NCI-H1417 treated with DMSO at 0.1 percent for 48 hours (cell line): ENCODE measurements at places on chromosomes 13 and 19.

GRCh38 chr19:55173714-55174409 lies 6.2 kb downstream of the SYT5 start:
- DNase-seq, result no peak

DNA sequence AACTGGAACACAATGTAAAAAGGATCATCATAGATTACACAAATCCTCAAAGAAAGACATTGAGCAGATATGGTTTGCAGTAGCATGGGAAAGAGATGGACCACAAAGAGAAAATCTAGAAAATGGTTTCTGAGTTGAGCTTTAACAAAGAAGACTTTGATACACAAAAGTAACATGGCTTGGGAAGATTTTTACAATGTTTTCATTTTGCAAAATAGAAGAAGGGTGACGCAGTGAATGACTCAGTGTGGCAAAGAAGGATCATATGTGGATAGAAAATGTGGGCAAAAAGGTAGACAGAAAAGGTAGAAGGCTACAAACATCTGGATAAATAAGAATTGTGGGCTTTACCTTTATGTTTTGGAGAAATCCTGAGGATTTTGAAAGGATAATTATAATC lies 1220.5 kb downstream of the PCDH17 start:
- no peak for DNase-seq

GRCh38 chr13:33191425-33192210 lies 93.9 kb downstream of the STARD13 start:
- no peak for DNase-seq

GRCh38 chr13:73631411-73631810 lies 502.8 kb downstream of the KLF12 start:
- no peak for DNase-seq

DNA sequence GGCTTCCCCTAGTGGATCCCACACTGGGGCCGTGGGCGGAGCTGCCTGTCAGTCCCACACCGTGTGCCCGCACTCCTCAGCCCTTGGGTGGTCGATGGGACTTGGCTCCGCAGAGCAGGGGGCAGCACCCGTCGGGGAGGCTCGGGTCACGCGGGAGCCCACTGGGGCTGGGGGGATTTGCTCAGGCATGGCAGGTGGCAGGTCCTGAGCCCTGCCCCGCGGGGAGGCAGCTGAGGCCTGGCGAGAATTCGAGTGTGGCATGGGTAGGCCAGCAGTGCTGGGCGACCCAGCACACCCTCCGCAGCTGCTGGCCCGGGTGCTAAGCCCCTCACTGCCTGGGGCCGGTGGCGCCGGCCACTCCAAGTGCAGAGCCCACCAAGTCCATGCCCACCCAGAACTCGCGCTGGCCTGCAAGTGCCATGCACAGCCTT lies 481.7 kb upstream of the PRR20A start:
- DNase-seq, result no peak

GRCh38 chr19:11699931-11700794 lies 38.6 kb downstream of the ZNF823 start:
- DNase-seq, result no peak

- DNase-seq, result peak; percentile 48
Measured at GRCh38 chr19:38862321-38863059, 12.7 kb upstream of the HNRNPL start.

- peak; percentile 27 for DNase-seq
Measured at GRCh38 chr13:95660981-95661581, 15.9 kb upstream of the DNAJC3 start.
